ENCODE measurements at places on chromosomes 2 and 18. TPM values are rescaled to one million over a fixed set of nuclear protein-coding genes. Genes with fewer than 3 reads are reported as not detected.

DNA sequence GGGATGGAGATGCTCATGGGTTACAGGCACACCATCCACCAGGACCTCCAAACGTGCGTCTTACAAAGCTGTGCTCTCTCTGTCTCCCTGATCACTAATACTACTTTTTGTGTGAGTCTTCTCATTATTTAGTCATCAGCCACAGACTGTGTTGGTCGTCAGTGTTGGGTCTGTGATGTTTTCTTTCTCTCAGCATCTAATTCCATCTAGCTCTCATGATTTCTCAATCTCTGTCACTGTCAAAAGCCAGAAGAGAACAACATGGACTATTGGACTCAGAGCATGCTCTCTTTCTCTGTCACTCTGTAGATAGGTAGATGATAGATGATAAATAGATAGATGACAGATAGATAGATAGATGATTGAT, 6.0 kb upstream of the ARL4C start:
- H3K36me3 ChIP-seq, result no peaks in the 10 kb centered on the region
- H3K4me1 ChIP-seq, result peaks cover 23% of the 10 kb centered on the region
- H3K27ac ChIP-seq, result no peak overlapping the region

DNA sequence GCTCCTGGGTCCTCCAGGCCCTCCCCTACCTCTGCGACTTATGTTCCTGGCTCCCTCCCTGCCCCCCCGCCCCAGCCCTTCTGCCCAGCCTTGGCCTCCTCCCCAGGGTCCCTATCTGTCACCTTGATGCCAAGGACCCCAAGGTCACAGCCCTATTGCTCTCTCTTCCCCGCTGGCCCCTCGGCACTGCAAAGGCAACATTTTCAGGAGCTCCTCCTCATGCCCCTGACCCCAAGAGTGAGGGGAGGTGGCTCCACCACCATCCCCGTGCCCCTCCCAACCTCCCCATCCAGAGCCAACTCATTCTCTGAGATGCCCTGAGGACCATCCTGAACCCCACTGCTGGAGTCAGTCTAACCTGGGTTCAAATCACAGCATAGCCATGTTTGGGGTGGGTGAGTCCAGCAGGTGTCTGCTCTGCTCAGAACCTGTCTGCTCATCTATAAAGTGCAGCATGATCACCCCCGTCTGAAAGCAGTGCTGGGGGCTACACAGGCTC, 11.7 kb downstream of the LIMS2 start:
- H3K27ac ChIP-seq, result no peak overlapping the region
- no peaks in the 10 kb centered on the region for H3K36me3 ChIP-seq
- no peak overlapping the region for H3K4me3 ChIP-seq
- DNase-seq, result peak; percentile 4
- H3K27me3 ChIP-seq, result peaks cover 46% of the 10 kb centered on the region
- H3K4me1 ChIP-seq, result no peaks in the 10 kb centered on the region

DNA sequence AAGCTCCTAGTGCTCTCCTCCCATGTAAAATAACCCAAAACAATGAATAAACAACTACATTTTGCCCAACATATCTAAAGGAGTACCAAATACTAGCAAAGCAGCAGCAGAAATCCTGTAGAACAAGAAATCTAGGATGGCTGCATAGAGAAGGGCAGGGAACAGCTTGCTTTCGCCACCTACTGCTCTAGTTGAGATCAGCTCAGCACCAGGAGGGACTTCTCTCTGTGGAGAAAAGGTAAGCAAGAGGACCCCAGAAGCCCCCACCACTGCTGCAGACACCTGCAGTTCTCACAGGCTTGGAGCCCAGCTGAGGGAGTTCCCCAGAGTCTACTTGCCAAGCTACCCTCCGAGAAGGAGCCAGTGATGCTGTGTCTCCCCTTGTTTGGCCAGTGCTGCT, 243.0 kb upstream of the CHST9 start:
- H3K36me3 ChIP-seq, result no peaks in the 10 kb centered on the region
- H3K4me1 ChIP-seq, result no peaks in the 10 kb centered on the region
- no peak overlapping the region for H3K4me3 ChIP-seq
- no peaks in the 10 kb centered on the region for H3K27me3 ChIP-seq
- H3K27ac ChIP-seq, result no peak overlapping the region

GRCh38 chr2:62775367-62775668, 69.8 kb downstream of the EHBP1 start:
- no peak for DNase-seq
- peaks cover 4% of the 10 kb centered on the region for H3K4me1 ChIP-seq
- no peaks in the 10 kb centered on the region for H3K36me3 ChIP-seq
- H3K27ac ChIP-seq, result no peak overlapping the region
- no peaks in the 10 kb centered on the region for H3K27me3 ChIP-seq

GRCh38 chr18:40407909-40408308, 1547.1 kb upstream of the PIK3C3 start:
- H3K4me1 ChIP-seq, result no peaks in the 10 kb centered on the region
- no peaks in the 10 kb centered on the region for H3K27me3 ChIP-seq
- H3K36me3 ChIP-seq, result no peaks in the 10 kb centered on the region
- no peak for DNase-seq
- H3K4me3 ChIP-seq, result no peak overlapping the region

- H3K4me3 ChIP-seq, result no peak overlapping the region
- no peak overlapping the region for H3K27ac ChIP-seq
- H3K36me3 ChIP-seq, result peaks cover 56% of the 10 kb centered on the region
- no peaks in the 10 kb centered on the region for H3K4me1 ChIP-seq
Measured at GRCh38 chr2:15279201-15279876, 281.8 kb downstream of the NBAS start.

DNA sequence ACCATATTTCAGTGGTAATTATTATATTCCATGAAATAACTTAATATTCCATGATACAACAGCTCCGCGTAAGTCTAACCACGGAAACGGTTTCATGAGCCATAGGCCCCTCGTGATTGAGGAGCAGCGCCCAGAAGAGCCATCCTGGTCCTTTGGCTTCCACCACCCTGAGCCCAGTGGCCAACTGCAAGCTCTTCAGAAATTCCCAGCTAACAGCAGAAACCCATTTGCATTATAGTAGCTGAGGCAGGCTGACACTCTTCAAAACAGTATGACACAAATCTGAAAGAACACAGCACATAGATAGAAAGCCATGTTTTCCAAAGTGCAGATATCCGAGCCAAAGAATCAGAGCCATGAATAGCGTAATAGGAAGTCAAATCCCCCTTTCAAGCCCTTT, 120.9 kb upstream of the NFATC1 start:
- H3K4me1 ChIP-seq, result peaks cover 11% of the 10 kb centered on the region
- peaks cover 34% of the 10 kb centered on the region for H3K36me3 ChIP-seq
- no peak overlapping the region for H3K27ac ChIP-seq
- H3K27me3 ChIP-seq, result no peaks in the 10 kb centered on the region

GRCh38 chr2:18664421-18664820, 75.1 kb upstream of the NT5C1B start:
- H3K27ac ChIP-seq, result no peak overlapping the region
- H3K4me1 ChIP-seq, result no peaks in the 10 kb centered on the region
- H3K4me3 ChIP-seq, result no peak overlapping the region
- DNase-seq, result no peak
- no peaks in the 10 kb centered on the region for H3K27me3 ChIP-seq
- H3K36me3 ChIP-seq, result peaks cover 20% of the 10 kb centered on the region

The CCL20 gene
- total RNA-seq, result 72.0 TPM

The AKAIN1 gene
- not detected for total RNA-seq

The KCNIP3 gene
- not detected for total RNA-seq

The THADA gene
- total RNA-seq, result 39.0 TPM

The OTOS gene
- not detected for total RNA-seq

The ARHGAP25 gene
- total RNA-seq, result 87.7 TPM

The MAPRE2 gene
- total RNA-seq, result 46.5 TPM

The POU3F3 gene
- total RNA-seq, result not detected

The PDE11A gene
- not detected for total RNA-seq

The FZD7 gene
- total RNA-seq, result 0.62 TPM

All from activated CD4-positive, alpha-beta memory T cell treated with anti-CD3 and anti-CD28 coated beads for 36 hours (primary cell).